ENCODE measurements at places on chromosomes 12 and 14.

- DNase-seq, result no peak
Observed at GRCh38 chr12:49693931-49694444, 13.2 kb downstream of the FMNL3 start.

GRCh38 chr12:93589081-93589480, 16.6 kb downstream of the SOCS2 start:
- no peak for DNase-seq

- no peak for DNase-seq
Observed at GRCh38 chr14:22737052-22737451, 29.4 kb upstream of the OXA1L start.

DNA sequence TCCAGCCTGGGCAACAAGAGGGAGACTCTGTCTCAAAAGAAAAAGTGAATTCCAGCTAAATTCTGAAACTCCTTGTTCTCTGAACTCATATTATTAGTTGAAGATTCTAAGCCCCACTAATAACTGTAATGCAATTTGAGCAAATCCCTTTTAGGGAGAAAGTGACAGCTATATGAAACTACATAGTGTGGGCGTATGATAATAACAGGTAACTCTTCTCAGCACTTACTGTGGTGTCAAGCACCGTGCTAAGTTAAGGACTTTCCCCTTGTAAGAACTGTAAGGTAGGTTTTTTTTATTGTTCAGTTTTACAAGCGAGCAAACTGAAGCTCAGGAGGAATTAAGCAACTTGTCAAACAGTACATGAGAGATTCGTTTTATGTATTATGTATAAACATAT, 5.4 kb downstream of the ANKRD13A start:
- DNase-seq, result no peak

DNA sequence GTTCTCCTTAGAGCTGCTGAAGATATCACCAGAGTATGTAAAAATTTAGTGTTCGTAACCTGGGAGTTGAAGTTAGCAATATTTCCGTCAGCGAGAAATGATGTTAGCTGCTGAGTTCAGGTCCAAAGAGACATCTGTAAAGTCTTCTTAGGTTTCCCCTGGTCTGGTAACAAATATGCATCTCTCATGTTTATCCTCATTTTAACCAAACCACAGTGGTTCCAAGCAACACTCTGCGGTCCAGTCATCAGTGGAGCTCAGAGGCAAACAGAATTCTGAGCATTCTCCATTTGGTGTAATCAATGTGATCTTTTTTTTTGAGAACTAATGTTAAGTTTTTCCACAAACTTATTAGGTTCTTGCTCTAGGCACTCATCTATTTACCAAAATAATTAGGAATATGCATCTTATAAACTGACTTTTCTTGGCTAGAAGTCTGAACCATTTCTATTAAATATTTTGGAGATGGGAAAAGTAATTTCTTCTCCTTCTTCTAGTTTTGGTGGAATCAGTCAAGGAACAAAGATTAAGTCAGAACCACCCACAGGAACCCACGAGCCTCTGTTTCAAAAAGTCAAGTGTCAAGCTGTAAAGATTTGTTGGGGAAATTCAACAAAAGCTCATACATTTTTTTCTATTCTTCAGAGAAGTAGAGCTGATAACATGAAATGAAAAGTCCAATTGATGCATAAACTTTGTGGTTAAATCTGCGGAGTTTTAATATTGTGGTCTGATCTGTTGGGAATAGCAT, 64.7 kb downstream of the IFNG start:
- DNase-seq, result no peak
